Ascending aorta (tissue), 2 donors: ENCODE measurements at places on chromosomes 5 and 9.
A peak's percentile ranks its signal among the peaks of the same experiment; 100 is the strongest.

- DNase-seq, result no peak
Observed at GRCh38 chr9:77809552-77809951, 161.4 kb upstream of the GNA14 start.

DNA sequence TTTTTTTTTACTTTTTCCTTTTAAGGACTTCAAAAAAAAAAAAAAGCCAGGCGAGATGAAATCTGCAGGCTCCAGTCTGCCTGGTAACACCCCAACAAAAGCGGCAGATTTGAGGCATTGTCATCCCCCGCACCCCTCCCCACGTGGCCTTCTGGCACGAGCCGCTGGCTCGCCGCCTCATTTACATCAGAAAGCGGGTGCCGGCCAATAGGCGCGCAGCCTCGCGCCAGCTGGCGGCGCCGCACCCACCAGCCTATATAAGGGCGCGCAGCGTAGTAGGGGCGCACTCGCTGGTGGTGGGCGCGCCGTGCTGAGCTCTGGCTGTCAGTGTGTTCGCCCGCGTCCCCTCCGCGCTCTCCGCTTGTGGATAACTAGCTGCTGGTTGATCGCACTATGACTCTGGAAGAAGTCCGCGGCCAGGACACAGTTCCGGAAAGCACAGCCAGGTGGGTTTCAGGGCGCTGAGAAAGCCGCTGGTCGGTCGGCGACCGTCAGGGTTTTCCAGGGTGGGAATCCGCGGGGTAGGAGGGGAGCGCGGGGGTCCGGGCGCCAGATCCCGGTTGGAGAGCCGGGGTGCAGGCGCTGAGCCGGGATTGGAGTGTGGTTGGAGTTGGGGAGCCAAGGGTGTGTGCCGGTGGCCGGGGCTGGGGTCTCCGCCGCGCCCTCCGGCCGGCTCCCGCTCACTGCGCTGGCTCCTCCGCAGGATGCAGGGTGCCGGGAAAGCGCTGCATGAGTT lies at the start of gene GADD45G:
GADD45G (plus strand) TSS at position 284 of the 736 bp plus-strand sequence; CDS start at position 394, 110 bp downstream.
- DNase-seq, result peak; percentile 94

GRCh38 chr5:176530393-176530982 lies 6.7 kb downstream of the RNF44 start:
- no peak for DNase-seq

DNA sequence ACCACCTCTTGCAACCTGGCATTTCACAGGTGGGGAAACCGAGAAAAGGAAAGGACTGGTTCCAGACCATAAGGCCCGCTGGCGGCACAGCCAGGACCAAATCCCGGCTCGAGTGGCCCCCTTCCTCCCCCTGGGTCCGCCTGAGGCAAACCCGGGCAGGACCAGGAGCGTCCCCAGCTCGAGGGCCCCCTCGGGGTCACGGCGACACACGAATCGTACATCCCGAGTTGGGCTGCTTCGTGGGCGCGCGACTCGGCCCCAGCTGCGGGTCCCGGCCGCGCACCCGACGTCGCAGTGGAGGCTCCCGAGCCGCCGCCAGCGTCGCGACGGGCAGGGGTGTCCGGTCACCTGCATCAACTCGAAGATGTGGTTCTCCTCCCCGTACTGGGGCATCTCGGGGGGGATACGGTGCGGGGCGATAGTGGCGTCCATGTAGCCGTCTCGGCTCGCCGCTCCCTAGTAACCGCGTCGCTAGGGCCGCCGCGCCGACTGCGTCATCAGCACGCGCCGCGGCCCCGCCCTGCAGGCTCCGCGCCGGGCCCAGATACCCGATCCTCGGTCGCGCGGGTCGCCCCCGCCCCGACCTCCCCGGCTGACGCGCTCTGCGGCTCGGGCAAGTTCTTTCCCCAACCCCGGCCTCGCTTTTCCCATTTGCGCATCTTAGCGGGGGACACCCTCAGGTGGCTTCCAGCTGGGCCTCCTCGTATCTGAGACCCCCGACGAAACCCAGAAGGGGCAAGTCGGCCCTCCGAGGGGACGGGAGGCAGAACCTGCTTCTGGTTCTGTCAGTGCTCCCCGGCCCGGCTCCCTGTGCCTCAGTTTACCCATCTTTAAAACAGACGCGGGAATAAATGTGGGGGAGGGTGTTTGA lies at the start of gene AK8:
AK8 (minus strand) TSS at position 461 of the 871 bp plus-strand sequence; CDS start at position 432, 29 bp downstream.
- no peak for DNase-seq
